NCI-H2081 (cell line): ENCODE measurements at places on chromosomes 3 and 15.

DNA sequence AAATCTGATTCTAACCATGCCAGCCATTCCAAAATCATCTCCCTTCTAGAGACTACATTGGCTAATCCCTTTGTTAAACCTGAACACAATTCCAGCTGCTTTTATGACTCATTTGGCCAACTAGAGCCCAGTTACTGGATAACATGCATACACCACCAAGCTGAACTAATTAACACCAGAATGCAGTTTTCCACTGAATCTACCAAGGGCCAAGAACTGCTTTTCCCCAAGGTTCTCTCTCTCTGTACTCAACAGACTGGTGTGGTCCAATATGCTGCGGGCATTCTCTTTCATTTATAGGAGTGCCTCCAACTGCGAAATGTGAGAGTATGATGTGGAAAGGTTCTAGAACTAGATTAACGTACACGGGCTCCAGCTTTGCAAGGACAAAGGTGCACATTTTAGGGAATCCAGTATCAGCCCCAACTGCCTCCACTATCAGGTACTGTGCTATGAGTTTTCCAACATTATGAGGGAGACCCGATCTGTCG, 1.5 kb downstream of the CHSY1 start:
- DNase-seq: peak; percentile 29

GRCh38 chr3:66038726-66039589, at the start of gene MAGI1:
MAGI1 (minus strand) TSS chr3:66038918; CDS start chr3:66038308, 610 bp downstream.
- DNase-seq: peak; percentile 82

DNA sequence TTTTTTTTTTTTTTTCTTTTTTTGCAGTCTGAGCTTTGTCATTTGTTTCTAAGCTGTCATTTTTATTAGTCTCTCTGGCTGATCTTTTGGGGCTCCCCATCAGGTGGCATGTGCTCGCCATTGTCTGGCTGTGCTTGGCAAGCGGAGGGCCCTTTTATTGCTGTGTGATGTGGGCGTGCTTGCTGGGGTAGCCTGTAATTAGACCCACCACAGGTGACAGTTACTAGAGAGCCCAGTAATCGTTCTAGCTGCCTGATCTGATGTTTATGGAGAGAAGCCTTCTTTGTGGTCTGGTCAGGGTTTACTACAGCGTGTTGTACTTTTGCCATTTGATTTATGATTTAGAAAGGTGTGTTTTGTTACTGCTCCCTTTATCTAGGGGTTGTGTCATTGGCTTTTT, 179.9 kb downstream of the MCTP2 start:
- DNase-seq: peak; percentile 100

DNA sequence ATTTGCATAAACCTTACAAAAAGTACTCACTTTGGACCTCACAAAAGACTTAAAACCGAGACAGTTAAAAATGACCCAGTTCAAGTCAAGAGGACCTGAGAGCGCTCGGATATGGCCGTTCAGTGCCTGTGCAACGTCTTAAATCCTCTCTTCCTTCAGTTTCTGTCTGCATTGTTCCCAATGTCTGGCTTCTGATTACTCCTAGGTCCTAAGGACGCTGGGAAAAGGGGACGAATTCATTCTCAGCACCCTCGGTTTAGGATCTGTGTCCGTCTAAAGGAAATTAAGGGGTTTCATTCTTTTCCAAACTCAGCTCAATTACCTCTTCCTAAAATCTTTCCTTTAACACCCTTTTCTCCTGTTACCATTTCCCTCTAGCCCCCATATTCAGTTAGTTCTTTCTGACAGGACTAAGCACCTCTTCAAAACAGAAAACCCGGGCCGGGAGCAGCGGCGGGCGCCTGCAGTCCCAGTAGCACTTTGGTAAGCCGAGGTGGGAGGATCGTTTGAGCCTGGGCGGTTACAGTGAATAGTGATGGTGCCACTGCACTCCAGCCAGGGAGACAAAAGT, 970 bp downstream of the DPPA4 start:
- DNase-seq: no peak

- no peak for DNase-seq
These were observed 47.7 kb upstream of the FMN1 start for GRCh38 chr15:33242165-33242564.
